ENCODE measurements at places on chromosomes 13 and 19.

DNA sequence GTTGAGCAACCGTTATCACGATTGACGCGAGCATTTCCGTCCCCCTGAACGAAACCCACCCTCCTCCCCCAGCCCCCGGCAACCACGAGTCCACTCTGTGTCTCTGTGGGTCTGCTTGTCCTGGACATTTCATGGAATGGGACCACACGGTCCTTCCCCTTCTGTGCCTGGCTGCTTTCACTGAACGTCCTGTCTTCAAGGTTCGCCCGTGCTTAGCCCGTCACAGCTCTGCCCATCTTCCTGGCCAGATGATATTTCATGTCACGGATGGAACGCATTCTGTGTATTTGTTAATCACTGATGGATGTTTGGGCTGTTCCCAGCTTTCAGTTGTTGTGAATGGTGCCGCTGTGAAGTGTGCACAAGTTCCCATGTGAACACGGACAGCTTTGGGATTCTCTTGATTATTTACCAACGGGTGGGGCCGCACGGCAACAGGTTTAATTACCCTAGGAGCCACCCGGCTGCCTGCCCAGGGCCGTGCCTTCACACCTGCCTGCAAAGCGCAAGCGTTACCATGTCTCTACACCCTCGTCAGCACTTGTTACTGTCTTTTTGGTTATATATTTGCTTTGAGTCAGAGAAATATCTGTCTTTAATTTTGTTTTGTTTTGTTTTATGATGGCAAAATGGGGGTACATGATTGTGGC, 42.5 kb downstream of the RASA3 start:
- no peak for DNase-seq

DNA sequence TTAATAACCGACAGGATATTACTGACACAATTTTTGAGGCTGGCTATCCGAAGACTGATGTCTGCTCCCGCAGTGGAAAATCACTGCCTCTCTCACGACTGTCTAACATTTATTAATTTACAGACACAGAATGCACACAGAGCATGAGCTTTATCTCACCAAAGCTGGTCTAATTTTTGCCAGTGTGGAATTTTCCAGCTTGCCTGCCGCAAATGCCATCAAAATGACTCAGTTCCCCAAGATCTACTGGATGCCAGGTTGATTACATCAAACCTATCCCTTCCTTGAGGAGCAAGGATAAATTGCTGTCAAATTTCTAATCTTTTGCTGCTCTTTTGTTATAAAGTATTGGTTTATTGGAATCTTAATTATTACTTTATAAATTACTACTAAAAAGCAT, 1775.1 kb upstream of the PCDH20 start:
- DNase-seq: no peak

GRCh38 chr19:4571305-4571917, 11.9 kb upstream of the SEMA6B start:
- no peak for DNase-seq

- no peak for DNase-seq
Observed at GRCh38 chr19:18771328-18772242, 19.5 kb downstream of the COMP start.

- peak; percentile 58 for DNase-seq
Observed at GRCh38 chr13:44969551-44970484, 19.5 kb downstream of the NUFIP1 start.

DNA sequence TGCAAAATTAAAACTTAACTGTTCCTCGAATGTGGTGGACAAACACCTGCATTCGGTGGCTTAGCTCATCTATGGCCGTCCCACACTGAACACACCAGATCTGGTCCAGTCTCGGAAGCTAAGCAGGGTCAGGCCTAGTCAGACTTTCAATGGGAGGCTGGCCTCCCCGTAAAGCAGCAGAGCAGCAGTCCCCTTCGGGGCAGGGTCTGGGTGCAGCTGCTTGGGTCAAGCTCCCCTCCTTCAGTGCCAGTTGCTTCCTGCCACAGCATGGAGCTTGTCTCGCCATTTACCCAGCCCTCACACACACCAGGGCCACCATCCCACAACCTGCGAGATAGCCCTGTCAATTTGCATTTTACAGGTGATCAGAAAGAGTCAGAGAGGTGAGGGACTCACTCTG, 93.2 kb downstream of the TUBA3C start:
- no peak for DNase-seq

DNA sequence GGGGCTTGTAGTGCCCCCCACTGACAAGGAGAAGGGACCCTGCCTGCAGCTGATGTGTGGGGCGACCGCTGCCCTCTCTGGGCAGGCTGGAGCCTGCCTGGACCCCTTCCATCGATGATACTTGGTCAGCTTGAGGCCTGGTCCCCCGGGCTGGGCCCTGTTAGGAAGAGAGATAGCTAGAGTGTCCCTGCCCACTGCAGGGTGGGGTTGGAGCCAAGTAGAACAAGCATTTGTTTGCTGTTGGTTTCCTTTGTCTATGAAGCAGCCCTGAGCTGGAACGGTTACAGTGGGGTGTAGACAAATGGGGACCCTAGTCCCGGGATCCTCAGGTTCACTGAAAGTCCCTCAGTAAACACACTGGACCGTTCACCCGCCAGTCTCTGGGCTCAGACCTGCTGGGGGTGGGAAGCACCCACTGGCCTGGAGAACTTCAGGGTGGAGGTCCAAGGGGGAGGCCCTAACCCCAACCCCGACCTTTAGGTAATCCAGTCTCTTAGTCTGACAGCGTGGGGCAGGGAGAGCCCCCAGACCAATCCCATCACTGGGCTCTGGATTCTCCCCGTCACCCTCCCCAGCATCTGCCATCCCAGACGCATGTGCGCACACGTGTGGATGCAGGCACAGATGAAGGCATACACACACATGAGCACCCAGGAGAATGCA, 204.8 kb upstream of the ZNF536 start:
- no peak for DNase-seq

- no peak for DNase-seq
Observed at GRCh38 chr19:57611113-57611512, 2.9 kb upstream of the ZNF134 start.

DNA sequence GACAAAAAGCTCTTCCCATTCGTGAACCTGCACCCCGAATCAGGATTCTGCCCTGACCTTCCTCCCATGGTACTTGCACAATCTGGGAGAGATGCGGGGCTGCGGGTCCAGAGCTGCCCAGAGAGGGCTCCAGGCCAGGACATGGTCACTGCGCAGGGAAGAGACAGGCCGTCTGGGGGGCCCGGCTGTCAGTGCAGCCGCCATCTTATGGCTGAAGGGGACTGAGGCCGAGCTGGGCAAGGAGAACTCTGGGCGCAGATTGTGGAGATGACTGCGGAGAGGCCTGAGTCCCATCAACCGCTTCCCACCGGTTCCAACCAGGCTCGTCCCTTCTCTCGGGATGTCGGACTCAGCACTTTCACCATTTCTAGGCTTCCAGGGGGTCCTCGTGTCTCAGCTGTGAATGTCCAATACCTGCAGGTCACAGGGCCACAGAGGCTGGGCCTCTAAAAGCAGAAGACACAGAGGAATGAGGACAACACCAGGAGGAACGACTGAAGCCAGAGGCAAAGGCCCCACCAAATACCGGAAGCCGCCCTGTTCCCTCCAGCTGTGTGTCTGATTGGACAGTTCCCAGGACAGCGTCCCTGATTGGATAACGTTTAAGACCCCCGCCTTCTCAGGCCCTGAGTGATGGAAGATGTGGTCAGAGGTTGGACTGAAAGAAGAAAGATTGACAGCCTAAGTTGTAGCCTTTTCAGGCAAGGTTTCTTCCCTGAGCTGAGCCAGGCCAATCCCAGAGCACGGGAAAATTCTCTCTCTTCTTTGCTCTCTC, 117.1 kb upstream of the ZNF91 start:
- no peak for DNase-seq

DNA sequence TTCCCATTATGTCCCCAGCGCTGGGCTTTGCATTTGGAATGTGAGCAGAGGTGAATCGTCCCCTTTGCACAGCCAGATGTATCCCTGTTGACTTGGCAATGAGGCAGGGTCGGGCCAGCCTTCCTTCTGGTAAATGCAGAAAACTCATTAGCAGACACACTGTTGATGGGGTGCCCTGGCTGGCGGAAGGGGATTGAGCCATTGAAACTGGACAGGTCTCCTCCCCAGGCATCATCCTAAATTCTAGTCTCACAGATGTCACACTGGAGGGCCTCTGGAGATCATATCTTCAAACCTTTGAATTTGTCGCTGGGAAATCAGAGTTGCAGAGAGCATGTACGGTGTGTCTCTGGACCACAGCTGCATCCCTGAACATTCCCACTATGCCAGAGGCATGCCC, 219.5 kb upstream of the TSHZ3 start:
- no peak for DNase-seq

DNA sequence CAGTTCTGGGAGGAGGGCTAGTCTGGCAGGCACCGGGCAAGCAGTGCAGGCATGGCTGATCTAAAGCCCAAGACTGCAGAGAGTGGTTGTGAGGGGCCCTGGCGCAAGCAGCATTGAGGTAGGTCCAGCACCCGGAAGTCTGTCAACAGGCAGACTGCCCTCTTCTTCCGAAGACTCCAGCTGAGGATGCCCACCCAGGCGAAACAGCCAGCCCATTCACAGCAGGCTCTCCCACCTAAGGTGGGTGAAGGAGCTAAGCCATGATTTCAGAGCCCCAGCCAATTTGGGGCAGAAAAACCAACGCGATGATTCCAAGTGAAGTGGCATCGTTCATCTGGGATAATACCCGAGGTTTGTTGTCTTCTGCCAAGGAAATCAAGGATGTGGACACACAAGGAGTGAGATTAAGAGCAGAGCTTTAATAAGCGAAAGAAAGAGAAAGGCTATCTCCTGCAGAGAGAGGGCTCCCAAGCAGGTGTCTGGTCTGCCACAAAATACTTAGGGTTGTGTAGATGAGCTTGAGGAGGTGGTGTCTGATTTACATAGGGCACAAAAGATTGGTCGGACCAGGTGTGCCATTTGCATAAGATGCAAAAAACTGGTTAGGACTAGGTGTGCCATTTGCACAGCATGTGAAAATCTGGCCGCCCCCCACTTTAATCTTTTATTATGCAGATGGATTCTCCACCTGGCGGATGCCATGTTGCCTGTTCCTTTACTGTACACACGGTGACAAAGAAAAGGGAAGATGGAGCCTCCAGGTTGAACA, 22.6 kb downstream of the FAM124A start:
- DNase-seq: no peak

- no peak for DNase-seq
Observed at GRCh38 chr19:31671411-31672035, 322.3 kb upstream of the TSHZ3 start.

GRCh38 chr13:53612200-53612599, 583.6 kb downstream of the OLFM4 start:
- DNase-seq: no peak

GRCh38 chr19:7622933-7623685, 6.2 kb downstream of the XAB2 start:
- no peak for DNase-seq

DNA sequence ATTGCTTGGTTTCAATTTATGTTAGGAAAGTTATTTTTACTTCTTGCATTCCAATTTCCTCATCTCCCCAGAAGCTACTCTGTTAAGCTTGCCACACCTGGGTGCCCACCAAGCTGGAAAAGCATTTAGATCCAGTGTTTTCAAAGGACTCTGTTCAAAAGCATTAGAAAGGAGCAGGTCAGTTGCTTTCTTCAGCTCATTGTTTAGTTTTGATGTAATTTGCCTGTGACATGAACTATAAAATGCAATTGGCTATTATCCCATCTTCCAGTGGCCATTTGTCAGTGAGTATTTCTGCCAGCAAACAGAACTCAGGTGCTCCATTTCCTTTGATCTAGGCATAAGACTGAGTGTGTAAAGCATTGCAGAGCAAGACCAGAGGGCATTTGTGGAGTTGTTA, 46.7 kb upstream of the RNF113B start:
- no peak for DNase-seq

DNA sequence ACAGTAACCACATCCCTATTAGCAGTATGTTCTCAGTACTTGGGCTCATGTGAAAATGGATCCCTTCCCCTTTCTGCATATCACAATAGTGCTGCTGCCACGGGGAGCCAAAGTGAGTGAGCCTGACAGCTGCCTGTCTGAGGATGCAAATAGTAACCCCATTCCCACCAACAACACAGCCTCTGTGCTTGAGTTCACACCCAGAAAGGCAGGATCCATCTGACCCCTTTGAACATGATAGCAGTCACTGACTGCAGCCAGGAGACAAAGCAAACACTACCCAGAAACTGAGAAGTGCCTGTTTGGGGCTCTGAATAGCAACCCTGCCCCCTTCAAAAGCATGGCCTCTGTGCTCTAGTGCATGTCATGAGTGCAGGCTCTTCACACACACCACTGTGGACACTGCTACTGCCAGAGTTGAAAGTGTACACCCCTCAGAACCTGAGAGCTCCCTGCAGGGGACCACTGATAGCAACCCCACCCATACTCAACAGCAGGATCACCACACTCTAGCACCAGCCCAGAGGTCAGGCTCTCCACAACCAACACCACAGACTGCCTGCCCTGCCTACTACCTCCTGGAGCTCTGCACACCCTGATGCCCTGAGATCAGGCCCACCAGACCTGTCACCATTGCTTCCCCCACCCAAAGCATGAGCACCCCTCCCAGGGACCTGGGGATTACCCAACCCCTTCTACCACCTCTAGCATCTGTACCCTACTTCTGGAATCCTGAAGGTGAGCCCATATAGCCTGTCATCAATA, 1563.5 kb upstream of the PRR20A start:
- no peak for DNase-seq

GRCh38 chr19:31938675-31939074, 406.7 kb upstream of the ZNF507 start:
- no peak for DNase-seq

- no peak for DNase-seq
Observed at GRCh38 chr13:29568731-29569130, 26.8 kb downstream of the SLC7A1 start.

DNA sequence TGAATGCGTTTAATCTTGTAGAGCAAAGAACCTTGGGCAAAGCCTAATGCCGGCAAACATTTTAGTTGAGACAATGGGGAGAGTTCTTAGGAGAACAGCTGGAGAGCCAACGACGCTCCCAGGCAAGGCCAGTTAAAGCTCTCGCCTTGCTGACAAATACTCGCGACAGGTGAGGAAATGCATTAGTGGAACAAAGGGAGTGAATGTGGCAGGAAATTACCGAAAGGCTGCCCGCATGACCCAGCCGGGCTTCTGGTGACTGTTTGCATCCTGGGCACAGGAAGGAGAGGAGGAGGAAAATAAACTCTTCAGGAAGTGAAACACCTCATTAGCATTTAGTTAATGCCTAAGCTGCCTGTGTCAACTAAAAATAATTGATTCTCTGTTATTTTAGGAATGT, 74.6 kb downstream of the SHISA2 start:
- DNase-seq: no peak

- no peak for DNase-seq
Observed at GRCh38 chr13:88945793-88946192, 1274.6 kb downstream of the SLITRK5 start.

- DNase-seq: no peak
Observed at GRCh38 chr13:76913898-76914297, 27.7 kb upstream of the KCTD12 start.

- DNase-seq: no peak
Observed at GRCh38 chr19:12064590-12065538, at the start of gene ZNF844. ZNF844 (plus strand) TSS chr19:12064731; CDS start chr19:12064874, 143 bp downstream.
